ENCODE measurements at places on chromosomes 1 and 21.

GRCh38 chr21:38416791-38417190, 81.5 kb downstream of the ERG start:
- DNase-seq: no peak

DNA sequence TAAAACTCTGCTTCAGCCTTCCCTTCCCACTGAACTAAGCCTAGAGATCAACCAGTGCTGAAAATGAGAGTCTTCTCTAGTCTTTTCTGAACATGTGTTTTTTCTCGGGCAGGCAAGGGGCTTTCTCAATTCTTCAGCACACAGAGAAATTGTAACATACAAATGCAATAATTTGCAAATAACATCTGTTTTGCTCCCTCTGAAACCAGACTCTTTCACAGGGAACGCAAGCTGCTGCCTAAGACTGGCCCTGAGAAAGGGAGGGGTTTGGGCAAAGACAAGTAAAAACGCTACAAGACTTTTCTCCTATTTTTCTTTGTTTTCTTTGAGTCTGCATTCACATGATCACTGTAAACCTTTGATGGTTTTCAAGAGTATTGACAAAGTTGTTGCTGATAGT, 39.6 kb upstream of the VN1R5 start:
- no peak for DNase-seq

GRCh38 chr1:53311702-53312305, 16.1 kb downstream of the LRP8 start:
- no peak for DNase-seq

DNA sequence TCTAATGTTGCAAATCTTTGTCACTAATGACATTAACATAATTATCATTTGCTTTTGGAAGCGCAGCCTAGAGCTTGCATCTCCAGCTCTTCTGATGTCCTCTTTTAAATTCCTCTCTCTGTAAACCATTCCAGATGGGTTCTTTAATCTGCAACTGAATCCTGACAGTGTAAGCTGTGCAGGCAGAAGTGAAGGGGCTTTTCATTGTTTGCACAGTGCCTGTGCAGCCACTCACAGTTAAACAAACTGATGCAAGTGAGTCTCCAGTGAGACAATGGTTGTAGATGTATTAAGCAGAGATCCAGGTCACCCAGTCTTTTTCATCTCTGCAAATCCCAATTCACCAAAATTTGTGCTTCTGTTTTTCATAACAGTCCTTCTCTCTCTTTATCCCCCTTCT, 22.5 kb upstream of the FCRL5 start:
- DNase-seq: no peak

DNA sequence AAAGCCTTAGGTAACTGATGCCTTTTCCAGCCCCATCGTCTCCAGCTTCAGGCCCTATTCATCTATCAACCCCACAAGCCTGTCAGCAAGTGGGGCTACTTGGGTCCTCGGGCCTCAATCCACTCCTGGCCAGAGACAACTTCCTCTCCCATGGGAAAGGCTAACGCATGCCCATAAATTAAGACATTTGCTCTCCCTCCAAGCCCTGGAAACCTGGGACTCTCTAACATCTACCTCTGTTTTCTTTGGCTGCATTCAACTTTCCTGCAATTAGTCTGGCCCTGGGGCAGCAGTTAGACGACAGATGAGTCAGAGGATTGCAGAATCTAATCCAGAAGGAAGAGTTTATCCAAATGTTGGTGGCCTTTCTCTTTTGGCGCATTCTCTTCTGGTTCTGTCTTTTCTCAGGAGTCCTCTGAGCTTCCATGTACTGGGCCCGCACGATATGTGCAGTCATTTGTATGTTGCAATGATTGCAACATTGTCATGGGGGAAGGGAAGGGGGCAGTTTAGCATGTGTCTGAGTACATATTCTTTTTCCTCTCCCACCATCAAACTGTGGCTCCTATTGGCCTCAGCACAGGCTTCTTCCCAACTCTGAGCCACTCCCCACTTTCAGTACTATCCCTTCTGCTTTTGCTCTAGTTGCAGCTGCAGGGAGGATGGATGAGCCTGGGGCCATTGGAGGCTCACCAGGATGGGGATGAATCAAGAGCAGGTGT, 54.4 kb downstream of the NAV1 start:
- DNase-seq: no peak

DNA sequence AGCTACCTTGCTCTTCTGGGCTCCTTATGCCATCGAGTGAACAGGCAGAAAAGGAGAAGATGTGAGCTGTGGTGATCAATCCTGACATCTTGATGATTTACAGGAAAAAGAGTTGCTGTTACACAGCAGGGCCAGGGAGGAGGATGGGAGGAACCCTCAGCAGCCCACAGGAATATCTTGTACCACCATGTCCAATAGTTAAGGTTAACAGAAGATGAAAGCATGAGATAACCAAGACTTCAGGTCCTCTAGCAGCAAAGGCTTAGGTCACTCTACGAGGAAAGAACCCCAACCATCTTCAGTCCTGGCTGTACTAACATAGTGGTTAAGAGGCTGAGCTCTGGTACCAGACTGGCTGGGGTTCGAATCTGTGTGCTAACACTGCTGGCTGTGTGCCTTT, 12.1 kb upstream of the SELENBP1 start:
- DNase-seq: no peak

- DNase-seq: no peak
Measured at GRCh38 chr1:91513160-91513559, 12.5 kb downstream of the CDC7 start.

DNA sequence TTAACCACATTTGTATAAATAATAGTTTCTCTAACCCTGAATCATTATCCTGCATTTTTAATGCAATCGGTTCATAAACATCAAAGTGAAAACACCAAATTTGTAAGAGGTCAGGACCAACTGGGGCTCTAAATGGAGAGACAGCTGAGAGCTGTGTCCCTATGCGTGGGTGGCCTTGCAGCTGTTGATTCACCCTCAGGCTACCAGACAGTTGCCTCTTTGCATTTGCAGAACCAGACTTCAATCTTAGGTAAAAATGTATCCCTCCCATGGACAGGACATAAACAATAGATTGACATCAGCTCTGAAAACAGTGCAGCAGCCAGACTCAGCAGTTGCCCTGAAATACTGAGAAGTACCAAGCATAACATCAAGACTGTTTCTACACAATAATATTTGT, 8.8 kb upstream of the TGFB2 start:
- no peak for DNase-seq

GRCh38 chr1:169527451-169528214, 41.9 kb upstream of the SLC19A2 start:
- no peak for DNase-seq

DNA sequence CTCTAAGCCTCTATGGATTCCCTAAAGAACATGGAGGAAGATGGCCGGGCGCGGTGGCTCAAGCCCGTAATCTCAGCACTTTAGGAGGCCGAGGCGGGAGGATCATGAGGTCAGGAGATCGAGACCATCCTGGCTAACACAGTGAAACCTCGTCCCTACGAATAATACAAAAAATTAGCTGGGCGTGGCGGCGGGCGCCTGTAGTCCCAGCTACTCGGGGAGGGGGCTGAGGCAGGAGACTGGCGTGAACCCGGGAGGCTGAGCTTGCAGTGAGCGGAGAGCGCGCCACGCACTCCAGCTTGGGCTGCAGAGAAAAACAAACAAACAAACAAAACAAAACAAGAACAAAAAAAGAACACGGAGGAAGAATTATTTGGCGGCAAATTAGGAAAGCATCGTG, 5.8 kb upstream of the ZNF326 start:
- no peak for DNase-seq
